ENCODE measurements at places on chromosomes 1 and 21. TPM values are rescaled to one million over a fixed set of nuclear protein-coding genes. Genes with fewer than 3 reads are reported as not detected.

DNA sequence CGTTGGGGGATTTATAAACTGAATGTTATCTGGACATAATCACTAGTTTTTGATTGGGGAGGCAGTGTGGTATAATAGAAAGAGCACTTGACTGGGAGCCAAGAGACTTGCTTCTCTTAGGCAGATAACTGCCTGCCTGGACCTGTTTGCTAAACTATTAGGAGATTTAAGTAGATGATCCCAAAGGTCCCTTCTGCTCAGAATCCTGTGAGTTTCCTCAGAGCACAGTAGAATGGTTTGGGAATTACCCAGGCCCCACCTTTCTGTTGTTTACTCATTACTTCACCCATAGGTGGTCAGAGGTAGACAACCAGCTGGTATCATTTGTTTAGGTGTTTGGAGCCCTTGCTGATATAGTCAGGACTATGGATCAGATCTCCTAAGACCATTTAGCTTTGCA lies 10.3 kb upstream of the PODN start:
- DNase-seq: no peak

- DNase-seq: no peak
Measured at GRCh38 chr1:2505461-2505994, 20.9 kb downstream of the PANK4 start.

DNA sequence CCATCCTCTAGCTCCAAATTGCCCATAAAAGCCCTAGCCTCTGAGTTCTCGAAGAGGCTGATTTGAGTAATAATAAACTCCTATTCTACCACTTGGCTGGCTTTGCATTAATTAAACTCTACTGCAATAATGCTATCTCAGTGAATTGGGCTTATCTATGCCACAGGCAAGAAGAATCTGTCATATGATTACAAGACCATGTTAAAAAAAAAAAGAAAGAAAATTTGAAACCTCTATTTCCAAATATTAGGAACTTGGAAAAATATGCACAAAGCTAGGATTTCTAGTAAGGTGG lies 27.6 kb upstream of the SGIP1 start:
- DNase-seq: no peak

- no peak for DNase-seq
Measured at GRCh38 chr1:176222196-176222595, 15.1 kb upstream of the COP1 start.

The MEF2D gene
- total RNA-seq: 4.6 TPM

All from fibroblast of lung (primary cell).